Stimulated activated CD8-positive, alpha-beta memory T cell treated with anti-CD3 and anti-CD28 coated beads, Interleukin-7, amount 100 ng/mL, for 48 hours (primary cell): ENCODE measurements at places on chromosomes 2 and 18.

GRCh38 chr2:176879426-176879995 lies 333.1 kb upstream of the HNRNPA3 start:
- no peak for DNase-seq

DNA sequence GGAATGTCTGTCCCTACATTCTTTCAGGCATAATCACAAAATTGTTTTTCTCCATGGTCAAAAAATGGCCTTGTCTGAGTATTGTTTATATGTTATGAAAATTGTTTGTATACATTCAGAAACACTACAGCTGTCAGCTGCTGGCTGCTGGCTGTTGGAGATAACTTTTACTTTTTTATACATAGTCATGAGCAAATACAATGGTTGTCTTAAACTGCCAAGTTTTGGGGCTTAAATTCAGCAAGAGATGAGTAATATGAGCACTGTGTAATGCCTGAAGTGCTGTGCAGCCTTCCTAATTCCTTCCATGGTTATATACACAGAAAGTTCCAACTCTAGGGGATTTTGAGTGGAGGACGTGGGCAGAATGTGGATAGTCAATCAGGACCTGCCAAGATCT lies 168.9 kb upstream of the RMP24 start:
- no peak for DNase-seq

DNA sequence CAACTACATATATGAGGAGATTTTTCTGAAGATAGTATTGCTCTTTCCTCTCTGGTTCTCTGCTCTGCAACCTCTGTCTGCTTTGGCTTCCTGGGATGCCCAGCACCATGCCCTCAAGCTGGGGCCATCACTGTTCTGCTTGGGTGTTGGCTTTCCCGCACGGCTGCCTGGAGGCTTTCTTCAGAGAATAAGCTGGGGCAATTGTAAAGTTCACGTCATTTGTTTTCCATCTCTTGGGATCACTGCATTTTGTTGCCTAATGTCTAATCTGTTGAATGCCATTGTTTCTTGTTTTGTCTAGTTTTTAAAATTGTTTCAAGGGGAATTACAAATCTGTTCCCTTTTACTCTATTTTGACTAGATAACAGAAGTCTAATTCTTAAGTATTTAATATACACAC lies 437.3 kb upstream of the NRP2 start:
- DNase-seq: no peak

GRCh38 chr2:41923156-41923786 lies 124.5 kb upstream of the PKDCC start:
- DNase-seq: no peak

DNA sequence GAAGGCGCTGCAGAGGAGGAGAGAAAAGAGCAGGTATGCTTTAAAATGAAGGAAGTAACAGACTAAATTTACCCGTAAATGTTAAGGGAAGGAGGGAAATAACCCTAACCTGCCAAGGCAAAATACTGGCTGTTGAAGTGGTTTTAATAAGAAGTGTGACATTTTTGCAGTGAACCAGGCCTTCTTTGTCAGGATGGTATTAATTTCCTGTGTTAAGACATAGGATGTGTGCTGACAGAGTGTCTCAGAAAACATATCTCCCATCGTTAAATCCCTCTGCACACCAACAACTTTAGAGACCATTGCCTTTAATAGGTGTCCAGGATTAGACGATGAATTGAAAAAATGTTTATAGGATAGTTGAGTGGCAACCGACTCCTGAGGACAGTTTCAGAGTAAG lies 9.9 kb downstream of the TTC39C start:
- DNase-seq: no peak

DNA sequence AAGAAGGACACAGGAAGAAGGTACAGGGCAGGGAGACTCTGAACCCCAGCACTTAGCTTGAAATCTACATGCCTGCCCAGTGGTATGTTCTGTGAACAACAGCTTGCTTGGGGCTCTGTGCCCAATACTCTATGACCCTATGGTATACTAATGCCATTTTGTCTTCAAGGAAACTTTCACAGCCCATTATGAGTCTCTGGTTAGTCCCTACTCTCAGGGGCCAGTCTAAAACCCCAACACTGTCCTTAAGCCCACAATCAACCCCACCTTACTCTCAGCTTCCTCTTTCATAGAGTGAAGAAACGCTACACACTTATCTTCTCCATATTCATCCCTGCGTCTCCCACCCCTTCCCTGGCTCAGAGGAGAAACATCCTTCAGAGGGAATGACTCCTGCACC lies 16.0 kb downstream of the NEB start:
- no peak for DNase-seq

DNA sequence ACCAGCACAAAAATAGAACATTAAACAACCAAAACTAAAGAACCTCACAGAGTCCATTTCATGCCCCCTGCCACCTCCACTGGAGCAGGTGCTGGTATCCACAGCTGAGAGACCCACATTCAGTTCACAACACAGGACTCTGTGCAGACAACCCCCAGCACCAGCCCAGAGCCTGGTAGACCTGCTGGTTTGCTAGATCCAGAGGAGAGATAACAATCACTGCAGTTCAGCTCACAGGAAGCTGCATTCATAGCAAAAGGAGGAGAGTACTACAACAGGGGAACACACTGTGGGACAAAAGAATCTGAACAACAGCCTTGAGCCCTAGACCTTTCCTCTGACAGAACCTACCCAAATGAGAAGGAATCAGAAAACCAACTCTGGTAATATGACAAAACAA lies 326.7 kb downstream of the METTL4 start:
- no peak for DNase-seq

- no peak for DNase-seq
These were observed 2.9 kb downstream of the SETBP1 start for GRCh38 chr18:44683556-44683955.
